ENCODE measurements at places on chromosomes 1 and 21.

GRCh38 chr1:85322655-85323054, 46.2 kb upstream of the BCL10 start:
- no peak for DNase-seq

DNA sequence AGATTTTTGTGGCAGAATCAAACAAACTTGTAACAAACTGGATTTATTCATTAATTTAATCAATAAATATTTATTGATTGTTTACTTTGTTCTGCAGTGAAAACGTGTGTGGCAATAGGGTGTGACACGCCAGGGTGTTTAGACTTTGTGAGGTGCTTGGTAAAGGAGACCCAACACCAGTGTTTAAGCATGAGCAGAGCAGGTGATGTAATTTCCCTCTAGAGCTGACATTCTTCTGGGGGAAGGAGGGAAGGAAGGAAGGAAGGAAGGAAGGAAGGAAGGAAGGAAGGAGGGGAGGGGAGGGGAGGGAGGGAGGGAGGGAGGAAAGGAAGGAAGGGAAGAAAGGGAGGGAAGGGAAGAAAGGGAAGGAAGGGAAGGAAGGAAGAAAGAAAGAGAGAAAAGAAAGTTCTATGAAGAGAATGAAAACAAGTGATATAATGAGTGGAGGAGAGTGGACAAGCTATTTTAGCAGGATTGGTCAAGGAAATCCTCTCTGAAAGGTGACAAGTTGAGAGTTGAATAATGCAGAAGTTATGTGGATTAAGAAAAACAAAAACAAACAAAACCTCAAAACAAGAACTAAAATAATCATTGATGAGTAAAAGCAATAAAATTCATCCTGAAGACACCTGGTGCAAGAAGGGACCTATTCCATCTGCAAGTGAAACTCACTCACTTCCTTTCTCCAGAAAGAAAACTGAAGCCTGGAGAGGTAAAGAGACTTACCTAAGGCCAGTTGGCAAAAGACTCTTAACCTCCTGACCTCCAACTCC, 60.8 kb downstream of the TSEN15 start:
- DNase-seq = no peak

GRCh38 chr1:40409467-40409866, 35.9 kb downstream of the SMAP2 start:
- DNase-seq = no peak

GRCh38 chr1:90340606-90341005, 345.7 kb downstream of the ZNF326 start:
- DNase-seq = no peak

DNA sequence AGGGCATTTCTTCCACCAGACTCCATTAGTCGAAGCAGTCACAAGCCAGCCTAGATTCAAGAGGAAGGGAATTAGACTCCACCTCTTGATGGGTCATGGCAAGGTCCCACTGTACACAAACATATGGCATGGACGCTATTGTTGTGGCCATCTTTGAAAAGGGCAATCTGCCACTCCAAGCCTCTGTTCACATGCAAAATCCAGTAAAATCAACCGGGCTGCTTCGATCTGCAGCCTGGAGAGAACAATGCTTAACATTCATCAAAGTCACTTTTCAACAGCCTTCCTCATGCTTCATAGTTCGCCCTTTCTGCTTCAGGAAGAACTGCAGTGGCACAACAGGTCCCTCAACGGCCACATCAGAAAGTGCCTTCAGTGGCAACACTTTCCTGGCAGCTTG, 28.0 kb upstream of the GJB5 start:
- DNase-seq = no peak

Measured in astrocyte of the cerebellum (primary cell).